ENCODE measurements at places on chromosomes 16 and 17. TPM values are rescaled to one million over a fixed set of nuclear protein-coding genes. Genes with fewer than 3 reads are reported as not detected.
A peak's percentile ranks its signal among the peaks of the same experiment; 100 is the strongest.

GRCh38 chr17:32819035-32819434, 57.9 kb downstream of the MYO1D start:
- DNase-seq: no peak

DNA sequence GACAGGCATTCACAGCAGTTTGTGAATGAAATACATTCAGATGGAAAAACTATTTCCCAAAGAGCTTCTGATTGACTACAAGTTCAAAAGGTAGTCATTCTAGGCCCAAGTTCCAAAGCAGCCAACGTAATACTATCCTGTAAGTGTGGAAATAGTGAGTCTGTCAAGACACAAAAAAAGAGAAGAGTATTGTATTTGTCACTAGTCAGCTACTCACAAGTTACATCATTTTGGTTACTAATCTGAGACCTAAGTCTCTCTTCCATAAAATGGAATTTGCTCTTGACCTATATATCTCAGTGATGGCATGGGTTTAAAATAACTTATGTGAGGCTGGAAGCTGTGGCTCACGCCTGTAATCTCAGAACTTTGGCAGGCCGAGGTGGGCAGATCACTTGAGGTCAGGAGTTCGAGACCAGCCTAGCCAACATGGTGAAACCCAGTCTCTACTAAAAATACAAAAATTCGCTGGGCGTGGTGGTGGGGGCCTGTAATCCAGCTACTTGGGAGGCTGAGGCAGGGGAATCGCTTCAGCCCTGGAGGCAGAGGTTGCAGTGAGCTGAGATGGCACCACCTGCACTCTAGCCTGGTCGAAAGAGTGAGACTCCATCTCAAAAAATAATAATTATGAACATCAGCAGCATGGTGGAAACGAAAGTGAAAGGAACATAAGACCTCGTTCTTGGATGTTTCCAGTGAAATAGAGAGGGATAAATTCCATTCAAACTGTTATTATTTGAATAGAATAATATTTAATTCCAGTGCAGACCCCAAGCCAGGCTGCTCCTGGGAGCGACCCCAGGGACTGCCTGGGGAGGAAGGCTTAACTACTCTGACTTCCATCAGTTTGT, 2.9 kb downstream of the CMC2 start:
- DNase-seq: no peak

DNA sequence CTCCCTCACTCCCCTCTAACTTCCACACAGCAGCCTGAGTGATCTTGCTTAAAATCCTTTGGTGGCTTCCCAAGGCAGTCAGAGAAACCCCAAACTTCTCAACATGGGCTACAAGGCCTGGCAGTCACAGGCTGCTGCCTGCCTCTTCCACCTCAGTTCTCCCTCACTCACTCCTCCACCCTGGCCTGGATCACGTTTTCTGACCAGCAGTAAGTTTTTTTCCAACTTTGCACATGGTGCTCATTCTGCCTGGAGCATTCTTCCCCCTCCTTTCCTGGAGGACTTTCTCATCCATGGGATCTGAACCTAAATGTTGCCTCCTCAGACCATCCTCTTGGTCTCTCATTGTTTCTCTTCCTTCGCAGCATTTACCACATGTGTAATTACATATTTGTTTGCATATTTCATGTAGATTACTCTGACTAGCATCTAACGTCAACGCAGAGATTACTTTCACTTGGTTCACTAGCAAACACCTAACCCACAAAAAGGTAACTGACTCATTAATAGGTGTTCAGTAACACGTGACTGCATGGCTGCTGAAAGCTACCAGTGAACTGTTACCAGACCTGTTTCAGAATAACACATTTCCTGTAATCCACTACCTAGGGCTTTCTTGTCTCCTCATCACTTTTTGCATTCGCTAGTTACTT, 17.1 kb downstream of the GNA13 start:
- no peak for DNase-seq

DNA sequence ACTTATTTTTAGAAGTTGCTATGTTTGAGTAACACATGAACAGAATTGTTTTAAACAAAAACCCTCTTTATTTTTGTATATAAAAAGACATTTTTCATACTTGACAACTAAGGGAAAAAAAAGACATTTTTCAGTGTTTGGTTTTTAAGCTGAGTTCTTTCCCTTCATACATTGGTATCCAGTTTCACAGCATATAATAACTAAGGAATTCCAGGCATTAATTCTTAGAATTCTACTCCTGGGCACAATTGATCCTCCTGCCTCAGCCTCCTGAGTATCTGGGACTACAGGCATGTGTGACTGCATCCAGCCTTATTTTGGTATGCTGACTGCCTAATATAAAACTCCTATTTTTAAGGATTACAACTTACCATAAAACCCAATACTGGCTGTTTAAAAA, 8.4 kb downstream of the FBXO47 start:
- DNase-seq: no peak

Gene TMEM204
- total RNA-seq: 27.1 TPM

DNA sequence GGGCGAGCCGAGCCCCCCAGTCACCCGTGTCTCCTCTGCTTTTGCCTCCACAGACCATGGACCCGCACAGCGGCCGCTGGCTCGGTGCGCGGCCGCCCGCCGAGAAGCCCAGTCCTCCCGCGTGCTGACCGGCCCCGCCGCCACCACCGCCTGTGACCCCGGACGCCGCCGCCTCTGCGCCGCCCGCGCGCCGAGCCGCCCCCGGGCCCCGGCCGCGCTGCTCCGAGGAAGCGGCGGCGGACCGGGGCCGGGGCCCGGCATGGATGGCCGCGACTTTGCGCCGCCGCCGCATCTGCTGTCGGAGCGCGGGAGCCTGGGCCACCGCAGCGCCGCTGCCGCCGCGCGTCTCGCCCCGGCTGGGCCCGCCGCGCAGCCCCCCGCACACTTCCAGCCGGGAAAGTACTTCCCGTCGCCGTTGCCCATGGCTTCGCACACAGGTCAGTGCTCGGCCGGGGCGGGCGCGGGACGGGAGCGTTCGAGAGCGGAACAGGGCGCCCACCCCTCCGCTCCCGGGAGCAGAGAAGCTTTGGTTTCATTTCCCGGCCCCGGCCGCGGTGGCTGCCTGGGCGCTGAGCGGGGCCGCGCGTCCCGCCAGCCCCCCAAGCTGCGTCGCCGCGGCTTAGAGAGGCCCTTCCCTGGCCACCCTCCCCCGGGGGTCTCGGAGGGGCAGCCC, 4.4 kb downstream of the BAHCC1 start:
- DNase-seq: peak; percentile 38

- DNase-seq: no peak
Observed at GRCh38 chr17:41914358-41914766, 4.4 kb downstream of the ACLY start.

GRCh38 chr16:25868106-25868505, 176.3 kb downstream of the HS3ST4 start:
- DNase-seq: no peak

Gene SEZ6L2
- total RNA-seq: 0.38 TPM

Gene AHSP
- total RNA-seq: not detected

DNA sequence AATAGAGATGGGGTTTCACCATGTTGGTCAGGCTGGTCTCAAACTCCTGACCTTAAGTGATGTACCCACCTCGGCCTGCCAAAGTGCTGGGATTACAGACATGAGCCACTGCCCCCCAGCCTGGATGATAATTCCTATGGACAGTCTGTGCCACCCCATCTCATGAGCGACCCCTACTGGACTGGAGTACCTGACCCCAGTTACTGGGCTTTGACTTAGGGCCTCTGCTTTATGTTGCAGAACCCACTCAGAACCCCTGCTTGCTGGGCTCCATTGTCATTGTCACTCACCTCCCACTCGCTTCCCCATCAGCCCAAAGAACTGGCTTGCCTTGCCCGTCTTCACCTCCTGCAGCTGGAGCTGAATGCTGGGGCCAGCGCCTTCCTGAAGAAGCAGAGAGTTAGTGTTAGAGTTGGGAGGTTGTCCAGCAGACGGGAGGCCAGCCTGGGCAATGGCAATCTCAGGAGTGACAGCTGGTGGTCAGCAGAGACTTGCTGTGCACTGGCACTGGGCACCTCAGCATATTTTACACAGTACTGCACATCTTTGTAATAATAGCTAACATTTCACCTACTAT, 4.0 kb downstream of the TAC4 start:
- DNase-seq: no peak

DNA sequence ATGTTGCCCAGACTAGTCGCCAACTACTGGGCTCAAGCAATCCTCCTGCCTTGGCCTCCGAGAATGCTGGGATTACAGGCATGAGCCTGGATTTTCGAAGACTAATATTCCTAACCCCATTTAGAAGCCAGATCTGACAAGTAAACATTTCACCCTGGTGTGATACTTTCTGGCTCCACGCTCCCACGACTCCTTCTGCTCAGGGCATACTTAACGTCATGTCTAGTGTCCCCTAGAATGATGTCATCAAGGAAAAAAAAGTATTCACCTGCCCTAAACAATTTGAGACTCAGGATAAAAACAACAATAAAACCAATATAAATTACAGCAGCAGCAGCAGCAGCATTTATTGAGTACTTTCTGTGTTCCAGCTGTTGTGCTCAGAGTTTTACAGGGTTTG, 13.2 kb downstream of the ITGB3 start:
- no peak for DNase-seq

Gene CA5A
- total RNA-seq: not detected

GRCh38 chr17:75191584-75191983, 8.8 kb upstream of the SUMO2 start:
- no peak for DNase-seq

GRCh38 chr16:10069374-10069773, 112.9 kb downstream of the GRIN2A start:
- DNase-seq: peak; percentile 48

Gene C16orf89
- 5.9 TPM for total RNA-seq

- no peak for DNase-seq
Observed at GRCh38 chr17:3448059-3448665, 14.5 kb upstream of the OR1E2 start.

DNA sequence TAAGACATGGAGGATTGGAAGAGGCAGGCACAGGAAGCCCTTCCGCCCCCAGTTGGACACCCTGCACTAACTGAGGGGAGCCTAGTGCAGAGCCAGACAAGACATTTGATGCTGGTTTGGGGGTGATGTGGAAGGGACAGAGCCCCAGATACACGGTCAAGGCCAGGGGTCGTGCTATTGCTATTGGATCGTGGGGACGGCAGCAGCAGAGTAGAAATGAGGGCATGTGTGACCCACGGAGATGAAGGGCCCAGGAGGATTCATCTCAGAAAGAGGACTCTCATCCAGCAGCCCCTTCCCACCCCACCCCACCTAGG, 2.0 kb upstream of the VAMP2 start:
- peak; percentile 12 for DNase-seq

Gene UTS2R
- total RNA-seq: 1.4 TPM

GRCh38 chr17:56595831-56596690, 2.6 kb downstream of the NOG start:
- no peak for DNase-seq
